Spinal cord (tissue), 10 donors: ENCODE measurements at places on chromosomes 16 and 17.

DNA sequence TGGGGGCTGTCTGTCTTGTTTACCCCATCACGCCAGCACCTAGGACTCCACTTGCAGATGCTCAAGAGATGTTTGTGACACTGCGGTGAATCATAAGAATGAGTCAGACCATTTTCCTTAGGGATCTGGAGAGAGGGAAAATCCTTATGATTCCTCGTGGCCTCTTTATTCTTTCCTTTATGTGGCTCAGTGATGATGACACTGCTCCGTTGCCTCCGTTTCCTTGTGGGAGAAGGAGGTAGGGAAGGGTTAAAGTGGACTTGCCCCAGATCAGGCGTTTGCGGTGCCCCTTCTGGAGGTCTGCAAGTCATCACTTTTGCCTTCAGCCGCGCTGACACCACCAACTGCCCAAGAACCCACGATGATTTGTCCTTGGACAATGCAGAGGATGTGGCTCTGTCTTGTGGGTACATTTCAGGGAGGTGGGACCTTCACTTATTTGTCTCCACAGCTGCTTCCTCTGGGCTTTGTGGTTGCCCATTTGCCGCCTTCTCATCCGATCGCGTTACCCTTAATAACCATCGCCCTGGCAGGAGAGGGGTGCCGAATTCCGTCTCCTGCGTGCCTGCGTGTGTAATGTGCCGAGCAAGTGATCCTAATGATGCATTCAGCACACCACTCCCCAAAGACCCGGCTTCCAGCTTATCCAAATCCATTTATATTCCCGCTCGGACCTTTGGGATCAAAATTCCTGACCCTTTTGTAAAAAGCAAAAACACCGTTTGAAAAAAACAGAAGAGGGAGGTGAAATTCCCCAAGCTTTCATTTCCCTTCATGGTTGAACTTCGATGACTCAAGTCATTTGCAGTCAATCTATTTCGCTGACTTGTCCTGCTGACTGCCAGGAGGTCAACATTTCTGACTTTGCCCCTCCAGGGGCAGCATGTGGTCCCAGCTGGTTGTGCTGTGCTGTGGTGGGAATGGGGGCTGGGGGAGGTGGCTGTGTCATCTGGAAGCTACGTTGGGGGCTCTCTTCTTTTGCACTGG is 87.2 kb upstream of the IRX3 start:
- H3K4me3 ChIP-seq: no peak overlapping the region
- H3K4me1 ChIP-seq: peaks cover 18% of the 10 kb centered on the region
- no peak for DNase-seq

- no peaks in the 10 kb centered on the region for H3K36me3 ChIP-seq
- no peak overlapping the region for H3K27ac ChIP-seq
- H3K4me3 ChIP-seq: no peak overlapping the region
- H3K27me3 ChIP-seq: no peaks in the 10 kb centered on the region
- peak; percentile 83 for DNase-seq
Observed at GRCh38 chr17:6496640-6497441, 52.6 kb downstream of the PIMREG start.

- H3K4me1 ChIP-seq: no peaks in the 10 kb centered on the region
- H3K36me3 ChIP-seq: peaks cover 12% of the 10 kb centered on the region
- DNase-seq: no peak
Observed at GRCh38 chr17:76196675-76197074, 43.6 kb downstream of the RNF157 start.

DNA sequence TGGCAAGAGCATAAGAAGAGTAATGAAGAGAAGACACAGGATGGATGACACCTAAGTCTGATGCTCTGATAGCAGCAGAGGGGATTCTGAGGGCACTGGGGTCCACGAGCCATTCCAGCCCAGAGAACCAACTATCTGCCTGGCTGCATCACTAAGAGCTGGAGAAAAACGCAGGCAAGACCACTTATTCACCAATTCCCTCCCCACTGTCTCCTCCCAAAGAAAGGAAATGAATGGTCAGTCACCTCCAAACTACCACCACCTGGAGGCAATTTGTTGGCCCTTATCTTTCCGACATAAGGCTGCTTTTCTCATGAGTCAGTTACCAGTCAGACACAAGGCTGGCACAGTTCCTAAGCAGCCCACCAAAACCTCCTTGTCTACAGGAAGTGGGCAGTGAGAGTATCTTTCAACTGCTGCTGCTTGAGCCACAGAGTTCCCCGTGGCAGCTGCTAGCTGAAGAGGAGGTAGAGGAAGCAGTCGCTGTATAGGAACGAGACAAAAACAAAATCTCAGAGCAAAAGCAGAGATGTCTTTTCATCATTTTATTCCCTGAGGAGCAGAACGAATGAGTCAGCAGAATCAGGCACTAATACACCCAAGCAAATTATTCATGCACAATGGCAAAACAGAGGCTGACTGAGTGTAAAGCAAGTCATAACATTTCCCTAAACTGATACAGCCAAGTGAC is 111.1 kb downstream of the SMG6 start:
- H3K4me3 ChIP-seq: no peak overlapping the region
- H3K27me3 ChIP-seq: no peaks in the 10 kb centered on the region
- no peak overlapping the region for H3K27ac ChIP-seq
- H3K36me3 ChIP-seq: peaks cover 2% of the 10 kb centered on the region
- DNase-seq: no peak

- peak; percentile 45 for DNase-seq
- no peaks in the 10 kb centered on the region for H3K27me3 ChIP-seq
- H3K36me3 ChIP-seq: peaks cover 87% of the 10 kb centered on the region
- no peaks in the 10 kb centered on the region for H3K4me1 ChIP-seq
- H3K27ac ChIP-seq: no peak overlapping the region
Observed at GRCh38 chr16:22321340-22322001, 24.3 kb downstream of the POLR3E start.

DNA sequence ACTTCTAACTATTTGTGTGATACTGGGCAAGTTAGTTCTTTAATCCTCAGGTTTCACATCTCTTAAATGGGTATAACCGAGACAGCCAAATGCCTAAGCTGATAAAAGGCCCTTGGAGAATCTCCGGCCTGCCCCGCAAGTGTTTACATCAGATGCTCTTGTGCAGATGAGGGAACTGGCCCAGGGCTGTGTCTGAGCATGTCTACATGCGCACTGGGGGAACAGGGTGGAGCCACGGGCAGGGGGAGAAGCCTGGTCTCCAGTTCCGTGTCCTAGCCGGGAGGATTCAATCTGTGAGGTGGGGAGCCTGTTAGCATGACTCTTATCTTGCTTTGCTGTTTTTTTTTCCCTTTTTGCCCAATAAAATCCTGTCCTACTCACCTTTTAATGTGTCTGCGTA is 222.9 kb downstream of the CDH8 start:
- no peak overlapping the region for H3K27ac ChIP-seq
- no peak for DNase-seq
- H3K4me3 ChIP-seq: no peak overlapping the region
- no peaks in the 10 kb centered on the region for H3K36me3 ChIP-seq

DNA sequence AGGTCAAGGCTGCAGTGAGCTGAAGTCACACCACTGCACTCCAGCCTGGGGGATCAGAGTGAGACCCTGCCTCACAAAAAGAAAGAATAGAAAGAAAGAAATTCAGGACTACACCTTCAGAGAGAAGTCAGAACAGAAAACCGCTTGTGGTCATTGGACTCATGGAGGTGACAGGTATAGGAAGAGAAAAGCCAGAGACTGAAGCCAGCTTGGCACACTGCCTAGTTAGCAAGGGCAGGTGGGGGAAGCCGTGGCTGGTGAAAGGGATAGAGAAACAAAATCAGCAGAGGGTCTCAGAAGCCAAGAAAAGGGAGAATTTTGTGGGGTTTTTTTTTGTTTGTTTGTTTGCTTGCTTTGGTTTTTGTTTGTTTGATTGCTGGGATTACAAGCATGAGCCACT is 32.9 kb upstream of the SKAP1 start:
- H3K4me3 ChIP-seq: no peak overlapping the region
- H3K27me3 ChIP-seq: no peaks in the 10 kb centered on the region
- no peaks in the 10 kb centered on the region for H3K4me1 ChIP-seq
- no peaks in the 10 kb centered on the region for H3K36me3 ChIP-seq
- H3K27ac ChIP-seq: no peak overlapping the region
- DNase-seq: no peak

- H3K27me3 ChIP-seq: no peaks in the 10 kb centered on the region
- peaks cover 9% of the 10 kb centered on the region for H3K4me1 ChIP-seq
Observed at GRCh38 chr16:66874079-66874775, 6.1 kb upstream of the PDP2 start.

- H3K27me3 ChIP-seq: no peaks in the 10 kb centered on the region
- H3K36me3 ChIP-seq: no peaks in the 10 kb centered on the region
- H3K4me3 ChIP-seq: no peak overlapping the region
- no peak overlapping the region for H3K27ac ChIP-seq
- no peak for DNase-seq
Observed at GRCh38 chr17:76107509-76107908, 3.9 kb upstream of the EXOC7 start.

GRCh38 chr17:48728232-48729231 is at the start of gene HOXB13:
Gene HOXB13, minus strand, starts transcription at chr17:48728750. Its CDS starts 157 bp downstream, at chr17:48728593.
- H3K4me3 ChIP-seq: peak within 1 kb of the TSS; percentile 7
- no peaks in the 10 kb centered on the region for H3K36me3 ChIP-seq
- DNase-seq: peak; percentile 80
- H3K27ac ChIP-seq: no peak within 1 kb of the TSS

DNA sequence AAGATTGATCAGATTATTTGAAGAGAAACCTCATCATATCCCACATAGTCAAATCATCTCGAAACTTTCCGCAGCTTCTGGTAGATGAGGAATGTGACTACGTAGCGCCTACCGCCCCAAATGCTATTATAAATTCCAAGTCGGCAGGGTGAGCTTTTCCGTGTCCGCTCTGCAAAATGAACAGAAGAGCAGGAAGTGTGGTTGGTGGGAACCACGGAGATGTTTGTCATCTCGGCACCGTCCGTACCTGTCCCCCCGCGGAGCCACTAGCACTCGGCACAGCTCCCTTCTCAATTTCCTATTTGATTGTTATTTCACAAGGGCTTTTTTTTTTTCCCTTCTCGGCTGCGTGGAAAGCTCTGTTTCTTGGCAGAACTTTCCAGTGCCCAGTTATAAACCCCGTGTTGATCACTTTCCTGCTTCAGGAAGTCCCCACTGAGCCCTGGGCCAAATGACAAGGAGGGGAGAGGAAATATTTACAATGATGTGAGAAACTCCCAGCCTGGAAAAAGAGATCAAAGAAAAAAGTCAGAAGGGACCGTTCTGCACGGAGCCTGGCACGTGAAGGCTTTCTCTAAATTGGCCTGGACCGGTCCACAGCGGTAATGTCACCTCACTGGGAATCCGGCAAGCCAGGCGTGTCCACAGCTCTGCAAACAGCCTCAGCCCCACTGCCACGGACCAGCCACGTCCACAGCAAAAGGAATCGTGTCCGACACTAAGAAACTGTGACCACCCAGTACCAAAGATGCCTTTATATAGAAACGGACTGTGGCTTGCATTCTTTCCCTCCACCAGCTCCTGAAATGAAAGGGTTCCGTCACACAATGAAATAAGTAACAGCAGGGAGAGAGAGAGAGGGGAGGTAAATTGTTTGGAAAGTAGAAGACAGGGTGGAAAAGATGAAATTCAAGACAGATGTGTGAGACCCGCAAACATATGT is 65.0 kb downstream of the MRM3 start:
- peaks cover 50% of the 10 kb centered on the region for H3K4me1 ChIP-seq
- no peaks in the 10 kb centered on the region for H3K27me3 ChIP-seq
- no peak for DNase-seq
- H3K36me3 ChIP-seq: peaks cover 8% of the 10 kb centered on the region

GRCh38 chr17:74244548-74244947 is 29.5 kb upstream of the DNAI2 start:
- peaks cover 37% of the 10 kb centered on the region for H3K36me3 ChIP-seq
- no peak for DNase-seq
- peak overlapping the region; percentile 87 for H3K27ac ChIP-seq
- peaks cover 73% of the 10 kb centered on the region for H3K4me1 ChIP-seq
- H3K27me3 ChIP-seq: no peaks in the 10 kb centered on the region

- DNase-seq: no peak
- no peaks in the 10 kb centered on the region for H3K27me3 ChIP-seq
Observed at GRCh38 chr17:300881-301280, 51.7 kb downstream of the RPH3AL start.

- H3K4me3 ChIP-seq: peak within 1 kb of the TSS; percentile 86
- H3K27me3 ChIP-seq: no peaks in the 10 kb centered on the region
- H3K27ac ChIP-seq: peak within 1 kb of the TSS; percentile 72
- peaks cover 11% of the 10 kb centered on the region for H3K4me1 ChIP-seq
- peaks cover 9% of the 10 kb centered on the region for H3K36me3 ChIP-seq
Observed at GRCh38 chr17:17476865-17477467, at the start of gene MED9. Gene MED9, plus strand, starts transcription at chr17:17477000. Its CDS starts 42 bp downstream, at chr17:17477042.

DNA sequence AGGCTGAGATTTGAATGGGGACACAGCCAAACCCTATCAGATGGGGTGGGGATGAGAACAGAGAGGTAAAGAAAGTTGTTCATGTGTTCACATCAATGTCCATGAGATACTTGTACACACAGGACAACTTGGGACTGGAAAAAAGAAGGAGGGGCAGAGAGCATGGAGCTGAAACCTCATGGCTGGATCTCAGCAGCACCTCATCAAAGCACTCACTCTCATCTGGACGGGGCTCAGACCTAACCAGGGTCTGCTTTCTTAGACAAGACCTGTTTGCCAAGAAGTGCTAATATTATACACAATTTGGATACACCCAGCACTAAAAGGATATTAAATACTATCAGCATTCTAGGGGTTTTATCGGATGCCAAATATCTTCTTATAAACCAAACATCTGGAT is 399.8 kb downstream of the SLC39A11 start:
- no peaks in the 10 kb centered on the region for H3K27me3 ChIP-seq
- no peak for DNase-seq
- no peak overlapping the region for H3K4me3 ChIP-seq
- H3K36me3 ChIP-seq: no peaks in the 10 kb centered on the region
- H3K4me1 ChIP-seq: peaks cover 18% of the 10 kb centered on the region

DNA sequence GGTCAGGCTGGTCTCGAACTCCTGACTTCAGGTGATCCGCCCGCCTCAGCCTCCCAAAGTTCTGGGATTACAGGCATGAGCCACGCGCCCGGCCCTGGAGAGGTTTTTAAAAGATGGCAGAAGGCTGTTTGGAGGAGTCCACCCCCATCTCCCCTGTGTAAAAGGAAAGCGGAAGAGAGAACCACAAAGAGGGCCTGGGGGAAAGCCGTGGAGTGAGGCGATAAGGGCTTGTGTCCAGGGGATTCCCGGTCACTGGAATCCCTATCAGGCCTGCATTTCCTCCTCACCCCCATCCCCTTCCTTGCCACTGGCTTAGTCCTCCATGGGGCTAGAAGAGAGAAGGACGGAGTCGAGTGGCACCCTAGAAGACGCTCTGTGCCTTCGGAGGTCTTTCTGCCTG is at the start of gene GP1BA:
Gene GP1BA, plus strand, starts transcription at position 315 of the 400 bp plus-strand sequence. CDS start 328 bp downstream, outside the sequence.
- no peak within 1 kb of the TSS for H3K27ac ChIP-seq
- no peaks in the 10 kb centered on the region for H3K27me3 ChIP-seq
- H3K4me3 ChIP-seq: no peak within 1 kb of the TSS
- H3K36me3 ChIP-seq: peaks cover 24% of the 10 kb centered on the region
- peaks cover 8% of the 10 kb centered on the region for H3K4me1 ChIP-seq

GRCh38 chr16:81469710-81470535 is 25.3 kb downstream of the CMIP start:
- peaks cover 76% of the 10 kb centered on the region for H3K4me1 ChIP-seq
- no peak overlapping the region for H3K4me3 ChIP-seq
- H3K27me3 ChIP-seq: no peaks in the 10 kb centered on the region
- DNase-seq: no peak
- peaks cover 21% of the 10 kb centered on the region for H3K36me3 ChIP-seq
